Stimulated activated CD8-positive, alpha-beta memory T cell treated with anti-CD3 and anti-CD28 coated beads, Interleukin-15, amount 100 ng/mL, for 1 hour (primary cell): ENCODE measurements at places on chromosomes 12 and 14.

GRCh38 chr14:74545386-74545785 is 51.8 kb downstream of the ISCA2 start:
- no peak for DNase-seq

DNA sequence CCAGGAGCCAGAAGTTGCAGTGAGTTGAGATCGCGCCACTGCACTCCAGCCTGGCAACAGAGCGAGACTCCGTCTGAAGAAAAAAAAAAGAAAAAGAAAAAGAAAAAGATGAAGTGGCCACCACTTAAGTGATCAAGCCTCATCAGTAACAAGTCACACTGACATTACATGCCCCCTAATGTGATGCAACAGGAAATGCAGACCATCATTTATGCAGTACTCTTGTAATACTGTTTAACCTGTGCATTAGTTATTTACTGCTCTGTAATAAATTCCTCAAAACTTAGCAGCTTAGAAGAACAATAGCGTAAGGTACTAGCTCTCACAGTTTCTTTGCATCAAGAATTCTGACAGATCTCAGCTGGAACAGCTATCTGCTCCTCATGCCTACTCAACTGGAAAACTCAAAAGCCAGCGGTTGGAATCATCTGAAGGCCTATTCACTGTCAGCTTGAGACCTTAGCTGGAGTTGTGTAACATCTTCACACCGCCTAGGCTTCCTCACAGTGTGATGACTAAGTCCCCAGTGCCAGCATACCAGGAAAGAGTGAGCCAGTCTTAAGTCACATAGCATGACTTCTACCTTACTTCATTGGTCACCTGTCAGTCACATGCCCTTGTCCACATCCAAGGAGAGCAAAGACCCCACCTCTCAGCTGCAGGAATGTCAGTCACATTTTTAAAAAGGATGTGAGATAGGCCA is 31.5 kb downstream of the EPS8 start:
- DNase-seq = no peak

- no peak for DNase-seq
These were observed 18.8 kb upstream of the CATSPERB start for GRCh38 chr14:91750634-91751198.

DNA sequence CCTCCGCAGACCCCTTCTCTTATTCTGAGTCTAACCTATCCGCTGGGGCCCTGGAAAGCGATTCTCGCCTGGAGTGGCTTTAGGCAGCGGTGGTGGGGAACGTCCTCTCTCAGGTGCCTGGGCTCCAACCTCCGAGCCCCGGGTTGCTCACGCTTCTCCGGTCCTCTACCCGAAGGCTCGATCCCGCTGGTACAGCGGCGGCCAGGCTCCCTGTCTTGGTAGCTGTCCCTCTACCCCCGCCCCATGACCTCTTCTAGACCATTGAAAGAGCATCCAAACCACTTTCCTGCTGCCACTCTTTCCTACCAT is 505 bp upstream of the HEBP1 start:
- DNase-seq = no peak

DNA sequence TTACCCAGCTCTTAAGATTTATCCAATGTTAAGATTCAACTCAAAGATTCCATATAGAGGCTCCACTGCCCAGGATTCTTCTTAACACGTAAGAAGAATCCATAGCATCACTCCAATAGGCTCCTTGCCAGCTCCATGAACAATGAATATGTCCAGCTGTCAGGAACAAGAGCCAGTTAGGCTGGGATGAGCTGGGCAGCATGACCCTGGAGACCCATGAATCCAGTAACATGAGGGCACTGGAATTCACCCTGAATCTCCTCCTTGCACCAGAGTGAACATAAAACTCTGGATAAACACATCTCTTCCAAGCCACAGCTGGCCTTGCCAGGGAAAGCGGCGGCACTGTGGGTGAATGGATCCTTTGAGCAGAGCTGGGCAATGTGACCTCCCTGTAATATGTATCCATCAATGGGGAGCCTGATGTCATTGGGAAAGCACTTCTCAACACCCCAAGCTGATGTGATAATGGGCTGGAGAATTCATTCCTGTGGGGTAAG is 24.4 kb upstream of the TC2N start:
- DNase-seq = no peak

DNA sequence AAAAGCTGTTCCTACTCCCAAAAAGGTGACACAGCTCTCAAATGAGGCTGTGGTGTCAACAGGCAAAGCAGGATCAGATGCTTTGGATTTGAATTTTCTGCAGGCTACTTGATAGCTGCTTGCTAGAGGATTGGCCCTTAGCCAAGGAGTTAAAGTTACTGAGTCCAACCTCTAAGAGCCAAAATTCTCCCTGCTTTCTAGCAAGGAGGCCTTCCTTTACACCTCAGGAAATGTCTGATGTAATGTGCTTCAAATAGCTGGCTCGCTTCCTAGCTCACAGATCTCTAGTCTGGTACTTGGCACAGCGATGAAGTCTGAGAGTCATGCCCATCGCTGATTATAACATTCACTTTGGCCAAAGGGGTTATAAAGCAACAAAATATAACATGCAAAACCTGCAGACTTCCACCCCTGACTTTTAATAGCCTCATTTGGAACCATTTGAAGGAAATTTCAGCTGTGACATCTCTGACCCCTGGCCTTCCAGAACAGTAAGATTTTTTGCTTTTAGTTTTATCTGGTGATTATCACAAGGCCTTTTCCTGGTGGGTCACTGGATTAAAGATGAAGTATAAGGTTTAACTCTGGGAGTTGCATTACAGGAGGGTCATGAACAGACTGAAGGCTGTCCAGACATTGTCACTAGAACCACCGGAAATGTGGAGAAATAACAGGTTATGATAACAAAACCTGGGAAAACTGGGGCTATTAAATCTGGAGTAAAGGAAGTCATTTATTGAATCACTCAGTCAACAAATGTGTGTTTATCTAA is 189.7 kb downstream of the EPS8 start:
- DNase-seq = no peak

- no peak for DNase-seq
These were observed 714 bp upstream of the PSMC6 start for GRCh38 chr14:52706286-52706685.

- DNase-seq = no peak
These were observed 26.5 kb upstream of the RCOR1 start for GRCh38 chr14:102565959-102566358.

GRCh38 chr12:131242741-131243496 is 289.2 kb downstream of the ADGRD1 start:
- DNase-seq = no peak

GRCh38 chr14:87169362-87169761 is 823.6 kb downstream of the GALC start:
- no peak for DNase-seq

- no peak for DNase-seq
These were observed 219.2 kb downstream of the TMEM121 start for GRCh38 chr14:105745433-105746123.

- no peak for DNase-seq
These were observed 310.1 kb downstream of the SYT1 start for GRCh38 chr12:79174626-79175025.

DNA sequence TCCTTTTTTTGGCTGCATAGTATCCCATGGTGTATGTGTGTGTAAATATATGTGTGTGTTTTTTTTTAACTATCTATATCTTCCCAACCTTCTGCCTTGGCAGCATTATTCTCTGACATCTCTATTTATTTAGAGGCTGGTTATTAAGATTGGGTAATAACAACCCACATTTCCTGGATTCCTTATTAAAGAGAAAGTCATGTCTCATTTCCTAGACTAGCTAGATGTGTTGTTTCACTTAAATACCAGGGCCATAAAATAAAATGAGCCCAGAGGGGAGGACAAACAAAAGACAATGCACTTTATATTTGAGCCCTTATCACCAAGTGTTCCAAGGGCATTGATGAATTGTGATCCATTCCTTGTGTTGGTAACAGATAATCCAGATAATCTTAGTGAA is 169.1 kb downstream of the SLC5A8 start:
- no peak for DNase-seq

DNA sequence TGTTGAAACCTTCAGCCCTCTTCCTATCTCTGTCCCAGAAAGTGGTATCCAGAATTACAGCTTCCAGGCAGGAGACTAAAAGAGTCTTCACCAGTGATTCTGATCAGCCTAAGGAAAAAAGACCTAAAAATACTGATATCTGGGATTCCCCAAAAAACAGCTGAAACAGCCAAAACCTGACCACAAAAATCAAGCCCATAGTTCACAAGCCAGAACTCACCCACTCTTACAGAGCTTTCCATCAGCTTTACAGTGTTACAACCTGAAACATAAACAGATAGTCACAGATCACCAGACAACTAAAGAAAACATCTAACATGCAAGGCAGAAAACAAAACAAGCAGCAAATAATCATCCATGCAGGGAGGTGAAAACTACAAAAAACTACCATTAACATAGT is 26.0 kb upstream of the TSPAN8 start:
- DNase-seq = no peak

- DNase-seq = no peak
These were observed 30.8 kb upstream of the G2E3 start for GRCh38 chr14:30528119-30528518.

DNA sequence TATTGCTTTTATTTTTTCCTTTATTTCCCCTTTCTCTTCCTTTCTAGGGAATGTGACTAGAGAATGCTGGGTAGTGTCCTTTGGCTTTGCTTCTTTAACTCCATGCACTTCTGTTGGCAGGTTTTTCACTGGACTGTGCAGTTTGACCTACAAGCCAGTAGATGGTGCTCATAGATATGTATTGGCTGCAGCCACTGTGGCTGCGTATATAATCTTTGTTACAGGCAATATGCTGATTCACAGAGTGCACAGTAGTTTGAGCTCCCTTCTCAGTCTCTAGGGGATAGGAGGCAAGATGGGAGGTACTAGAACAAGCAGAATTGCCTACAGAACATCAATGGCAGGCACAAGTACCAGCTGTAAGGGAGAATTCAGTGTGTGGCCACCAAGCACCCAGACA is 503.5 kb downstream of the LRFN5 start:
- no peak for DNase-seq

- DNase-seq = no peak
These were observed 136.0 kb upstream of the KITLG start for GRCh38 chr12:88716240-88716639.

DNA sequence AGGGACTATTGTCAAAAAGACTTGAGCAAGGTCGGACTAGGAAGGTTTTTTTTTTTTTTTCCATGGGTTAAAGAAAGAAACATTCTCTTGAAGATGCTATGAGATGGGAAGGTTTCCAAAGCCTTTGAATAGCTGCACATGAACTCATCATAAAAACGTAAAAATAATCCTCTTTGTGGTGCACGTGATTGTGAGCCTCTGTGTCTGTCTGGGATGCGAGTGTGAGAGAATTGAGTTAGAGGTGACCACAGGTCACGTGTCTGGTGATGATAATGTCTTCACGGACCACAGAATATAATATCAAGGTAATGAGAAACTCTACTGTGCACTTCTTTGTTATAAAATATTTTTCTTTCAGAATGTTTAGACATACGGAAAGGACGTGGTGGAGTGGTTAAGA is 24.3 kb upstream of the ADGRD1 start:
- no peak for DNase-seq

- no peak for DNase-seq
These were observed 35.4 kb downstream of the IL31 start for GRCh38 chr12:122138616-122139015.

GRCh38 chr12:89289720-89290119 is 62.6 kb downstream of the DUSP6 start:
- no peak for DNase-seq

DNA sequence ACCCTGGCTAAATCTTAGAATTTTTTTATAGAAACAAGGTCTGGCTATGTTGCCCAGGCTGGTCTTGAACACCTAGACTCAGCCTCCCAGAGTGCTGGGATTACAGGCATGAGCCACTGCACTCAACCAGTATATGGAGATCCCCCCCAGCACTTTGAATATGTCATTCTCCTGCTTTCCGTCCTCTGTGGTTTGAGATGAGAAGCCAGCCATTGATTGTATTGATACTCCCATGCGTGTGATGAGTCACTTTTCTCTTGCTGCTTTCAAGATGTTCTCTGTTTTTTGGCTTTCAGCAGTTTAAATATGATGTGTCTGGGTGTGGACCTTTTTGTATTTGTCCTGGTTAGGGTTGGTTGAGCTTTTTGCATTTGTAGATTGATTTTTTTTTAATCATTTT is 75.2 kb upstream of the DNM1L start:
- no peak for DNase-seq

DNA sequence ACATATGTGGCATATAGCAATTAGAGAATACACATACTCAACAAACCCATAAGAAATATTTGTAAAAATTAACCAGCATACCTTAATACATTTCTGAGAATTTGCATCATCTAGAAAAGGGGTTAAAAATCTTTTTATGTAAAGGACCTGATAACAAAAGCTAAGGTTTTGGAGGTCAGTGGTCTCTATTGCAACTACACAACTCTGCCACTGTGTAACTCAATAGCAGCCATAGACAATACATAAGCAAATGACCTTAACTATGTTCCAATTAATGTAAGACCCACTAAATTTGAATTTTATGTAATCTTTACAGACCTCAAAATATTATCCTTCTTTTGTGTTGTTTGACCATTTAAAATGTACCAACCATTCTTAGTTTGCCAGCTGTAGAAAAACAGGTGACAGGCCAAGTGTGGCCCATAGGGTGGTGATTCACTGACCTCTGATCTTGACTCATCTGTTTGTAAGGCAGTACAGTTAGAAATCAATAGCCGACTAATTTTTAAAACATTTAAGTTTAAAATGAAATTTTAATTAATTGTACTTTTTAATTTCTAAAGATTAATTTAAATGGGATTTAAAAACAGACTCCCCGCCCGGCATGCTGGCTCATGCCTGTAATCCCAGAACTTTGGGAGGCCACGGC is 7.4 kb upstream of the EPS8 start:
- no peak for DNase-seq

DNA sequence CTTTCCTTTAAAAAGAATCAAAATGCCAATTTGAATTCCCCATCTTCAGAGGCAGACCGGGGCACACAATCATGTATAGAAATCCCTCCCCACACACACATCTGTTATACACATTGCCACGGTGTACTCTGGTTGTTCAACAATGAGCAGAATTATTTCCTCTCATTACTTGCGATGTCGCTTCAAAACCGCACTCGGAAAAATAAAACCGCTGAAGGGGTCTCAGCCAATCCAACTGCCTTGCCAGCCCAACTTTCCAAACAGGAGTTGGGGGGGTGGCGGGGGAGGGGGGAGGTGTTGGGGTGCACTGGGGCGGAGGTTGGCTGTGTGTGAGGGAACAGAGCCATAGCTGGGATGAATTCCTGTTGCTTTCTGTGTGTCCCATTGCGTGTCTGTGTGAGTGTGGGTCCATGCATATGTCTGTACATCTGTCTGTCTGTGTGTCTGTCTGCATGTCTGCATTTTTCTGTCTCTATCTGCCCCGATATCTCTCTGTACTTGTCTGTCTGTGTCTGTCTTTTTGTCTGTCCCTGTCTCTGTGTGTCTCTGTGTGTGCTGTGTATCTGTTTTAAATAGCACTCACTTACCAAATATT is 163.6 kb upstream of the TBX3 start:
- DNase-seq = no peak

GRCh38 chr14:44803239-44803905 is 158.4 kb downstream of the KLHL28 start:
- DNase-seq = no peak
